H1 (cell line): ENCODE measurements at places on chromosomes 11 and 22. TPM values are rescaled to one million over a fixed set of nuclear protein-coding genes. Genes with fewer than 3 reads are reported as not detected.
A peak's percentile ranks its signal among the peaks of the same experiment; 100 is the strongest.

DNA sequence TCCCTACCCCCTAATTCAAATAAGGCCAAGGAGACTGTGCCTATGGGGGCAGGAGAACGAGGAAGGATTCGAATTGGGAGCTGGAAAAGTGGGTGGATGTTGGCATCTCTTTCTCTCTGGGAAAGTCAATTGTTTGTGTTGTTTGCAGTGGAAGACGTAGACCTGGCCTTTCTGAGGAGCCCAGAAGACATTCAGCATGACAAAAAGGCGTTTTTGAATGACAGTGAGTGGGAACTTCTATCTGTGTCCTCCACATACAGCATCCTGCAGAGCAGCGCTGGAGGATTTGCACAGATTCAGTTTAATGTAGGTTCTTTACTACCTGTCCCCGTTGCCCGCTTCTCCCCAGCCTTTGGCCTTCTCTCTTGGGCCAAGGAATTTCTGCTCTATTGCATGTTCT, 28.2 kb downstream of the HTR3B start:
- DNase-seq, result no peak

- no peak for DNase-seq
Measured at GRCh38 chr11:120941000-120941399, 82.9 kb upstream of the TBCEL start.

- DNase-seq, result no peak
Measured at GRCh38 chr11:13944911-13945425, 17.6 kb upstream of the SPON1 start.

DNA sequence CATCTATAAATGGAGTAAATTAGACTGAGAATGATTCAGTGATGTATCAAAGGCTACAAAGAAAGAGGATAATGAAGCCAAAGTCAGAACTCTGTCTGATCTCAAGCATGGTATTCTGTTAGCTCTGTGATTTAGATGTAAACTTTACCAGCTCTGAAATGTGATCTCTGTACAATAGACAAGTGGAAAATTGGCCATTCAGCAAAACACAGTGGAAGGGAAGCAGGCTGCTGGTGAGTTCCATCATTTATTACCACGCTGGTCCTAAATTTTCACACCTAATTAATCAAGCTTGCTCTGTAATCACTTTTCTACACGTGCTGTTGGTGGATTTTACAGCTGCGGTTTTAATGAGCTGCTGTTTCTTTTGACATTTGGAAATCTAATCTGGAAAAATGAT, 145.1 kb upstream of the OPCML start:
- DNase-seq, result no peak

DNA sequence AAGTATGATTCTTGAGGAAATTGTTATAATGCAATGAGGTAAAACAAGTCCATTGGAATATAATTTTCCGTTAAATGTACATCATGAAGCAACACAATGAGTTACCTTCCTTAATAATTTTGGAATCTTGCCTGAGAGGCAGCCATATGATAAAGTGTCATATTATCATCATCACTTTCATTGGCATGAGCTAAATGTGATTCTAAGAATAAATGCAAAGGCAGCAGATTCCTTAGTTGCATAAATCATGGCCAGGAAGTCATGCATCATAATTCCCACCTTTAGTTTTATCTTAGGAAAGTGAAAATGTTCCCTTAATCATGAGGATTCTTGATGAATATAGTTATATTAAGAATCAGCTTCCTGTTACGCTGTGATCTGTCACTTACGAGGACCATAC, 14.2 kb upstream of the MMP1 start:
- DNase-seq, result no peak

DNA sequence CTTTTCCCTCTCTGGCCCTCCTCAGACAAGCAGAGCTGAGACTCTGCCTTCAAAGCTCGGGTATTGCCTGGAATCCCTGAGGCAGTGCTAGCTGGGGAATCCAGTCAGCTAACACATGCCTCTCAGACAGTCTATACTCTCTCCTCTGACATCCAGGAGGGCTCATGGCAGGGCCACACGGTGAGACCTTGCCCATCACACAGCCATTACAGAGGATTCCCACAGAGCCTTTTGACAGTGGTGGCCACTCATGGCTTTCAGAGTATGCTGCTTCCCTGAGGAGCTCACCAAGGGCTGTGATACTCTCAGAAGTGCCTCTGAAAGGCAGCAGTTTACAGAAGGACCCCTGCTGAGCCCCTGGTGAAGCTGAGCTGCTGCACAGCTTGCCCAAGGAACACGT, 165.3 kb downstream of the RRAS2 start:
- no peak for DNase-seq

DNA sequence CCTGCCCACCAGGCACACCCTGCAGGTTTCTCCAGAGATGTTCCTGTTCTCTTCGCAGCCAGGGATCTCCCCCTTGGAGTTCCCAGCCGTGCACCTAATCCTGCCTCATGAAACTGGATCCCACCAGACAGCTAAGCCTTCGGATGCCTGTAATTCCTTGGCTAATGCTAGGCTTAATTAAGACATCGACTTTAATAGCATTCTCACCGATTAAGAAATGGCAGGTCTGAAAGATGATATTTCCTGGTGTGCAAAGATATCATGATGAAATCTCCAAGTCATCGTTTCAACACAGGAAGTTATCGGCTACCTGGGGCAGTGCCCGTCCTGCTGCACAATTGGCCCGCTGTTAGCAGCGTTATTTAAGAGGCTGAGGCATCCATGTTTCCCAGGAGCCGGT, 41.5 kb upstream of the CCND1 start:
- DNase-seq, result peak; percentile 13

- no peak for DNase-seq
Measured at GRCh38 chr11:119316016-119316728, 758 bp downstream of the MCAM start.

Gene ZBTB16
- total RNA-seq, result 0.25 and 0.61 TPM in 2 replicates

Gene ALX4
- total RNA-seq, result not detected in 2 replicates

Gene RFPL3
- total RNA-seq, result 0.24 TPM in 1 of 2 replicates, not detected in the other
